GM19239 (cell line): ENCODE measurements at places on chromosomes 12 and 14.

DNA sequence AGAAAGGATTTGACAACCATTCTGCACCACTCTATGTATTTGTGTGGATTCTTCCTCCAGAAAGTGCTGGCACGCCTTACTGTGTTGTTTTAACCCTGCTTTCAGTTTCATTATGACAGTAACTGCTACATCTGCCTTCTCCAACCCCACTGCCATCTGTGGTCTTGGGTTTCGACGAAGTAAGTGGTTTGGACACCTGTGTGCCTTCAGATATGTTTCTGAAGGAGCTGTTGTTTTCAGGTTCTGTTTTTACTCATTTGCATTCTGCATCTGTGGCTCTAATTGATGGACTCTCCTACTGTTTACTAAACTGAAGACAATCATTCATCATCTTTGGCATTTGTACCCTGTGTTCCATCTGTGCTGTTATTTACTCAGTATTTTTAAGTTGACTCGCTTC is 4.1 kb downstream of the TSHR start:
- peak; percentile 56 for DNase-seq

DNA sequence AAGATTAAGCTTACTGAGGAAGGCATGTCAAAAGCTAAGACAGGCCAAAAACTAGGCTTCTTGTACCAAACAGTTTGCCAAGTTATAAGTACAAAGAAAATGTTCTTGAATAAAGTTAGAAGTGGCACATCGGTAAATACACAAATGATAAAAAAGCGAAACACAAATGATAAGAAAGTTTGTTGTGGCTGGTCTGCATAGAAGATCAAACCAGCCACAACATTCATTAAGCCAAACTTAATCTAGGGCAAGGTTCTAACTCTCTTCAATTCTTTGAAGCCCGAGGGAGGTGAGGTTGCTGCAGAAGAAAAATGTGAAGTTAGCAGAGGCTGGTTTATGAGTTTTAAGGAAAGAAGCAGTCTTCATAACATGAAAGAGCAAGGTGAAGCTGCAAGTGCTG is 1119.6 kb upstream of the FLRT2 start:
- no peak for DNase-seq

- no peak for DNase-seq
Observed at GRCh38 chr12:114936148-114937079, 252.4 kb upstream of the TBX3 start.

DNA sequence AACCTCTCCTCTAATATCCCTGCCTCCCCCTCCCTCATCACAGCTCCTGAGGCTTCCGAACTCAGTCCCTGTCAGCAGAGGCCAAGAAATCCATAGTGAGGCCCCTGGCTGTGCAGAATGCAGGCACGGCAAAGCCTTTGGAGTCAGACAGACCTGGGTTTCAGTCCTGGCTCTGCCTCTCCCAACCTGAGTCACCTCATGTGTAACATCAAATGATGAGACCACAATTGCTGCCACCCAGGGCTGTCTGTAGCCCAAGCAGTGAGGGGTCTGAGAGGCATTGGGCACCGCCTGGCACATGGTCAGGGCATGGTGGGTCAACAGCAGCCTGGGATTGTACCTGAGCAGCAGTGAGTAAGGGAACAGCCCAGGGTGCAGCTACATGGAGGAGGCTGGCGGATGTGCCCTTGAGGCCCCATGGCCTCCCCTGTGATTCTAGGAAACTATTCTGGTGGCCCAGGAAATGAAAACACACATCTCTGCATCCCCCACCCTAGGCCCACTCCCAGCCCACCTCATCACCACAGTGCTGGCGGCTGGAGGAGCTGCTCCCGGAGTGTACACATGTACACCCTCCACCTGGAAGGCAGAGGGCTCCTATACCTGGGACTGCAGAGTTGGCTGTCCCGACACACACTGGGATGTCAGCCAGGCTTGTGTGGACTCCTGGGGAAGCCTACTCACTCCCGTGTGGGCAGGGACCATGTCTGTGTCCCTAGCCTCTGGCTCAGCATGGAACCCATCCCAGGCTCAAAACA is 7.7 kb downstream of the ANKRD33 start:
- no peak for DNase-seq

DNA sequence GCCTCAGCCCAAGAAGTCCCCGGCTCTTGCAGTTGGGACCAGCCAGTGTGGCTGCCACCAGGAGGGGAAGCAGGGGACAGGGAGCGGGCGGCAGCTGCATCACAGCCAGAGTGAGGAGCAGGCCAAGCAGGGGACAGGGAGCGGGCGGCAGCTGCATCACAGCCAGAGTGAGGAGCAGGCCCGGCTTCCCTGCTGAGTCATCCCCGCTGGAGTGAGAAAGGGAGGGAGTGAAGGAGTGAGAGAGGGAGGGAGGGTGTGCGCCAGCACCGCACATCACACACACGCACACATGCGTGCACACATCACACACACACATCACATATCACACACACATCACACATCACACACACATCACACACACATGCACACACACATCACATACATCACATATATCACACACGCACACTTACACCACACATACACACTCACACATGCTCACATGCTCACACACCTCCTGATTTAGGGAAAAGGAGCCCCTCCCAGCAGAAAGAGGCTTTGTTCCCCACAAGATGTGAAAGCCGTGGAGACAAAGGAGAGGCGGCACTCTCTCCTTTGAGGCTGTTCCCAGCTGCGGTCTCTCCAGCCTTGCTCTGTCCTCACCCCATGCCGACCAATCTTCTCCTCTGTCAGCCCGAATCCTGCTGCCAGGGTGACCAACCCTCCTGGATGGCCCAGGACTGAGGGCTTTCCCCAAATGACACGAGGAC is 16.7 kb upstream of the ZDHHC22 start:
- DNase-seq = no peak

- DNase-seq = no peak
Observed at GRCh38 chr14:105255021-105255507, 6.7 kb downstream of the BTBD6 start.

DNA sequence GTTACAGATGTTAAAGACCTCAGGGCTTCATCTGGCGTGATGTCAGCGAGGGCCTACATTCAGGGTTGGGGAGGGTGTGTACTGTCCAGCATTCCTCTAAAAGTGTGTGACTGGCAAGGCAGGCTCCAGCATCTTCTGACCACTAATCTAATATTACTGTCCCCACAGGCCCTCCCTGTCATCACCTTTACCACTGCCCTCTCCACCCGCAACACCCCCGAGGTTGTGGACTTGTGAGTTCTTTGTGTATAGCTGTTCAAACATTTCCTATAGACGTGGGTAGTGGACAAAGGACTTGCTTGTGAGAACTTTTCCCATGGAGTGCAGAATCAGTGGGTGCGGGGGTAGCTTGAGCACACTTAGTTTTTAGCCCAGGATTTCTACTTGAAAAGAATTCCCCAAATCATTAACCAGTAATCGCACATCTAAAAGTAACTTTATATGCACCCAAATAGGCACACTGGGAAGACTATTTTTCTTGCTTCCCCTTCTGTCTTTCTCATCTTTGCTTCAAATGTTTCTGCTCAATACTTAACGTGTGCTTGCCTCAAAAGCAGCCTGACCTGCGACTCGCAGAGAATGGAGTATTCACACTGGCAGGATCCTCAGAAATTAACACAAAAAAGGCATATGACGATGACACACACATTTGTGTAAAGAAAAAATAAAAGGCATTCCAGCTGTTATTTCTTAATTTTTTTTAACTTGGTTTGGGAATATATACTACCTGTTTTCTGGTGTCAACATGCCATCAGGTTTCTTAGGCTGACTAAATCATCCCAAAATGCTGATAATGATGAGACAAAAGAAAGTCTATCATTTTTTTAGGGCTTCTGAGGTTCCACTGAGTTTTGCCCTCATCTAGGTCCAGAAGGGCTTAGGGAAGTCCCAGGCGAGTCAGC is 158.4 kb upstream of the HIF1A start:
- DNase-seq = no peak

DNA sequence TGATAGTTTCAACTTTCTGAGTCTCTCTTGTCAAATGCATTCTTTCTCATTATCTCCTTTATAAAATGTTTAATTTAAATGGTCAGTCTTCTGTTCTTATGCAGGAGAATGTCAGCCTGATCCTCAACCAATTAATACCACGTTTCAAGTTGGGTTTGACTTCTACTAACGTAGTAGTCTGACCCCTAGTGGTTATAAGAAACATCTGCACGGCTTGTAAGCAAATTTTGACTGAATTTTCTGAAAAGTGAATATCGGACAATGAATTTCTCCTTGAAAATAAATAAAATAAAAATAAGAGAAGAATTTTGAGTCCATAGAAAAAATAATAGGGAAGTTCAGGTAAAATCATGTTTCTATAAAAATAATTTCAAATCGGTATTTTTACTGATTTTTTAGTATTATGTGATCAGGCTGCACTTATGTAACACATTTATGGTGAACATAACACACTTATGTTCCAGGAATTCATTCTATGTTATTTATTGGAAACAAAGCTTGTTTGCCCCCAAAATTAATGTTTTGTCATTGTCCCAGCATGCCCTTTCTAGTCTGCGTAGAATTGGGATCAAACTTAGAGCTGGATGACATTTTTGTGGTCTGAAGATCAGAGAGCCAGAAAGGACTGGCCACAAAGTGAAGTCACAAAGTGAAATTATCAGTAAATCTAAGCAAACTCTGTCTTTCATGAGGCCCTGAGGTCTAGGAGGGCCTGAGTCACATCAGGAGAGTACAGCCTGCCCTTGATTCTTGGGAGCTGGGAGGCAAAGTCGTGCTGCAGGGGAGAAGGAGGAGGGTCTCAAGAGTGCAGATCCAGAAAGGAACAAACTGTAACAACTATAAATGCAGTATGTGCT is 101.2 kb upstream of the STXBP6 start:
- DNase-seq = no peak

- no peak for DNase-seq
Observed at GRCh38 chr14:55873169-55873568, 245.0 kb upstream of the PELI2 start.

GRCh38 chr12:46267575-46267824 is 1.3 kb downstream of the SLC38A1 start:
- no peak for DNase-seq

- no peak for DNase-seq
Observed at GRCh38 chr12:28413460-28414109, 223.3 kb downstream of the CCDC91 start.

GRCh38 chr14:100834082-100834793 is 8.3 kb downstream of the MEG3 start:
- no peak for DNase-seq

GRCh38 chr12:5047729-5048128 is 4.0 kb downstream of the KCNA5 start:
- DNase-seq = no peak

GRCh38 chr14:99884834-99885648 is 91.8 kb downstream of the EML1 start:
- DNase-seq = peak; percentile 28

DNA sequence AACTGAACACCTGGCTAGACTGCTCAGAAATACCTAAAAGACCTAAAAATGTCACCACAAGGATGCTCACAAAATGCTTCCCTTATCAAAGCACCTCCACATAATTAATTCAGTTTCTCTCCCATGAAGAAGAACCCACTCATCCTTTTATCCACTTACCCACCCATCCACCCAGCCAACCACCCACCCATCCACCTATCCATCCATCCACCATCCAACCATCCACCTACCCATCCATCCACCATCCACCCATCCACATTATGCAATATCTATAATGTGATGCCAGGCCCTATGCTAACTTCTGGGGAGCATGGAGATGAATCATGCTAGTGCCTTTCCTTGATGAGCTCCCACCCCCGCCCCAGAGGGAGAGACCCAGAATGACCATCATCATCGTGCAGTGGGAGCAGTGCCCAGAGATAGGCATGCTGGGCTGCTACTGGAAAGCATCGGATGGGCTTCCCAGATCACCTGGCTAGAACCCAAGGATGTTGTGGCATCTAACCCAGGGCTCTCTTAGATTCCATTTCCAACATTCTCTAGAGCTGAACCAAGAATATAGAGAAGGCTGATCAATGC is 166.6 kb downstream of the TTC7B start:
- no peak for DNase-seq

DNA sequence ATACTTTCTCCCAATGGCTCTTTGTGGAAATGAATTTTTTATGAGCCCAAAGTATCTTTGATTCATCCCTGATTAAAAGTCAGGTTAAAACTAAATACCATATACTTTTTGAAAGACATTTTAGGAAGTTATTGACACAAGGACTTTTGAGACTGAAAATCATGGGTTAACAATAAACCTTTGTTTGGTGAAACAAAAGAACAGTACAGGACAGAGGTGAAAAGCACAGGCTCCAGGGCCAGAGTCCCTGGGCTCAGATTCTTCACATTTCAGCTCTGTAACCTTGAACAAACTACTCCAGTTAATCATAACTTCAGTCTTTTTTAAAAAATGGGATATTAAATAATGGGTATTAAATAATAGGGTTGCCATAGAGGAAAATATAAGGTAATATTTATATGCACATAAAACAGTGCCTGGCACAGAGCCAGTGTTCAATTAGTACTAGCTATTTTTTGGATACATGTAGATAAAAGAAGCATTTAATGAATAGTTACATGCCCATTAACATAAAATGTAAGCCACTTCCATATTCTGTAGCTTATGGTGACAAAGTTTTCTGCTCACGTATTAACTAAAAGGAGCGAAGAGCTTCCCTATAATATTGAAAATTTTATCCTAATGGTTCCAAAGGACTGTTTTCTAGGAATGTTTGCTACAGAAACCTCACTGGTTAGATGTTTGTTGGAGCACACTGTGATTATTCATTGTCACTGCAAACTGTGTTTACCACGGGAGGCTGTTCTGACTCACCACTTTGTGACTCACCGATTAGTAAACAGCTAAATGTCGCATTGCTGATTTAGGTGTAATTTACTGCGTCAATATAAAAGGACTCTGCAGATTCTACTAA is 255.4 kb downstream of the DAD1 start:
- no peak for DNase-seq

GRCh38 chr12:22648668-22649067 is 23.7 kb downstream of the ETNK1 start:
- DNase-seq = no peak

- no peak for DNase-seq
Observed at GRCh38 chr14:76203086-76204001, 51.6 kb downstream of the GPATCH2L start.

DNA sequence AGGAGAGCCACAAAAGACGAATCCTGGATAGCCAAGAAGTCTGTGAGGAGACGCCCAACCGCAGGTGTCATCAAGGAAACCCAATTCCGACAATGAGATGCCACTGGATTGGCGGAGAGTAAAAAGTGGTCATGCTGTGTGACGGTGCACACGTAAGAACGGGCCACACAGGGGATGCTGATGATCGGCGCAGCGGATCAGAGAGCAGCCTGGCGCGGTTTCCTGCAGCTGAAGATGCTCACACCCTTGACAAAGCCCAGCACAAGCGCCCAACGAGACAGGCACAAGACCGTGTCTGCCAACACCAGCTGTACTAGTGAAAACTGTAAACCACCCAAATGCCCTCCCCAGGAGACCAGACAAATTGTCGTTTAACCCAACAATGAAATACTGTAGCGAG is 55.8 kb downstream of the CCDC85C start:
- no peak for DNase-seq

DNA sequence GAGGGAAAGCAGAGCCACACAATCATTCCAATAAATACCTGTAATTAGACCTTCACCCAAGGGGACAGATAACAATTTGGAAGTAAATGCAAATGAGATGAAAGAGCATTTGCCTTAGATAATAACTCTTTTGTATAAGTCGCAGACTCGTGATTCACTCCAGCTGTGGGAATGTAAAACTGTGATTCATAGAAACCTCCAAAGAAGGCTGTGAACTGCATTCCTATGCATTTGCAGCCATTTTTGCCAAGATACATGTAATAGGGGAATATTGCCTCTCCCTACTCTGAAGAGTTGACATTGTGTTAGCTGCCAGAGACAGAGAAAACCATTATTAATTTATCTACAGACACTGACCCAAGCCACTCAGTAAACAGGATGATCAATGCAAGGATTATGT is 181.9 kb upstream of the ARHGAP5 start:
- DNase-seq = no peak
